ENCODE measurements at places on chromosomes 7 and 10.

DNA sequence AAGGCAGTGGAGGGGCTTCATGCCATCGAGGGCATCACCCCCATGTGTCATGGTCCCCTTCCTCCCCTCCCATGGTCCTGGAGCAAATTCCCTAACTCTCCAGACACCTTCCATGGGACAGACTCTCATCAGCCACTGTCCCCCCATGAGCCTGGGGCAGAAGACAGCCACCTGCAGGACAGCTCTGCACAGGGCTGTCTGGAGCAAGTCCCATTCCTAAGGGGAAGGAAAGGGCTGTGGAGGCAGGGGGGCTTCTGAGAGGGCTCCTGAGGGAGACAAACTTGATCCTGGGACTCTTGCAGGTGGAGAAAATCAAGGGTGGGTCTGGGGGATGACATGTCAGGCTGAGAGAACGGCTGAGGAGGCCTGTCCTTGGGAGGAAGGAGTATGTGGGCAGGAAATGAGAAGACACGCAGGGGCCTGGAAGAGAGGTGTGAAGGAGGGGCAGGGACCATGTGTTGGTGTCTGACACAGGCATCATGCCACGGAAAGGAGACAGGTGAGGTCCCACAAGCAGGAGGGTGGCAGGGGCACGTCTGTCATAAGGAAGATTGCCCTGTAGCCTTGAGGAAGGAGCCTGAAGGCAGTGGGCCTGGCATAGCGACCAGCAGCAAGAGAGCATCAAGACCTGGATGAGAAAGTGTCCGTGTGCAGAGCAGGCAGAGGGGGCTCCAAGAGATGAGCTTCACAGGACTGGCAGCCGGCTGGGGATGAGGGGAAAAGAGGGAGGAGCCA, 14.4 kb upstream of the GDF10 start:
- DNase-seq: no peak

DNA sequence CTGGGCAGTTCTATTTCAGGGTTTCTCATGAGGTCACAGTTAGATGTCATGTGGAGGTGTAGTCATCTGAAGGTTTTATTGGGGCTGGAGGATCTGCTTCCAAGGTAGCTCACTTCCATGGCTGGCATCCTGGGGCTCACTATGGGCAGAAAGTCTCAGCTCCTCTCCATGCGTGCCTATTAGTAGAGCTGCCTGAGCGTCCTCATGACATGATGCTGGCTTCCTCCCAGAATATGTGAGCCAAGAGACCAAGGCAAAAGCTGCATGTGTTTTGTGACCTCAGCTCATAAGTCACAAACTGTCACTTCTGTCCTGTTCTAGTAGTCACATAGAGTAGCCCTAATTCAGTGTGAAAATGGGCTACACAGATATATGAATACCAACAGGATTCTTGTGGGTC, 524.4 kb downstream of the SUGCT start:
- DNase-seq: no peak

DNA sequence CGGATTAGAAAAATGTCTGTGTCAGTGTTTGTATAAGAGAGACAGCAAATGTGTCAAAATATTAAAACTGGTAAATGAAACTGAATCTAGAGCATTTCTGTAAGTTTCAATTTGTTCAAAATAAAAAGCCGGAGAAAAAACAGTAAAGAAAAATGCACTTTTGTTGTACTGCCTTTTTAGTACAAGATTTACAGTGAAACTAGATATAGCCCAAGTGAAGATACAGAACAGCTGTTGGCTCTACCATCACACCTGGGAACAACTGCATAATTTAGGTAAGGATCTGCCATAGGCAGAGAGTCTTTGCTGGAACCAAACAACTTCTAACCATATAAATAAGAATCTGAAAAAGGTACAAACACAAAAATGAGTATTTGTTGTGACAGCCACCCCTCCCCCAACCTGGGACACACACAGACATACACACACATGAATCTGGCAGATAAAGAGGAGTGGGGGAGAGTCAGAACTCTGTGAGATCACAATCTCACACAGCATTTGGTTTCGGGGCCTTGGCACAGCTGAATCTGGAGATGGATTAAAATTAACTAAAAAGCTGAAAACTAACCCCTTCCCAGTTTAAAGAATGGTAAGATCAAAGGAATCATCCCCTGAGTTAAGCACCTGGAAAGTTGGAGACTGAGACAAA, 54.8 kb downstream of the DPY19L1 start:
- DNase-seq: no peak

DNA sequence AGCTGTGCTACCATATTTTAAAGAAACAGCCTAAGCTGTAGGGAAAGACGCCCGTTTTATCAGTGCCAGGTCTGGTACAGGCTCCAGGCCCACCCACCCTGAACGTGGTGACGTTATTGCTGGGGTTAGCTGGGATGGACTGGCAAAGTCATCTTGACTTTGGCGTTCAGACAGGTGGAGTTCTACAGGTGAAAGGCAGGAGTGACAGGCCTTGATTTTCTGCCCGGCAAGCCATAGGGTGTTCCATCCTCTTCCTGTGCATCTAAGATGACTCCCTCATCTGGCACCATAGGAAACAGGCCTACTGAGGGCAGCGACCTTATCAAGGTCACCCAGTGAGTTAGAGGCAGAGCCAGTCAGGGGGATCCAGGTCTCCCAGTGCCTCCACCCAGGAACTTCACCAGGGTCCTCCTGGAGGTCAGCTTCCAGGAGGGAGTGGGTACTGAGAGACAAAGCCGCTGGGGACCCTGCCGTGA, 41.6 kb downstream of the HK1 start:
- no peak for DNase-seq

- DNase-seq: no peak
These were observed 25.8 kb upstream of the NANOS1 start for GRCh38 chr10:119003572-119004289.

GRCh38 chr7:102284399-102284798, 2.3 kb upstream of the SH2B2 start:
- DNase-seq: peak; percentile 49

DNA sequence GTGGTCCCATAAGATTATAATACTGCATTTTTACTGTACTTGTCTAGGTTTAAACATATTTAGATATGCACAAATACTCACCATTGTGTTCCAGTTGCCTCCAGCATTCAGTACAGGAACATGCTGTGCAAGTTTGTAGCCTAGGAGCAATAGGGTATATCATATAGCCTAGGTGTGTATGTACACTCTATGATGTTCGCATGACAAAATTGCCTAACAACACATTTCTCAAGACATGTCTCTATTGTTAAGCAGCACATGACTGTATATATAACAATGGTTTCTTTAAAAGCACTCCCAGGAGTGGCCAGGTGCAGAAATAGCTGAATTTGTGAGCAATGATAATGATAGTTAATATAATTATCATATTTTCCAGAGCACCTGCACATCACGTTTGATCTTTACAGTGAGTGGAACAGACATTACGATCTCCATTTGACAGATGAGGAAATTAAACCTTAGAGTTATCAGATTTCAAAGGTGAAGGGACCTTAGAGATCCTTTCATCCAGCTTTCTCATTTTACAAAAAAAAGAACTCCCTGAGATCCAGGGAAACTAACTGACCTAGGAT, 99.2 kb upstream of the PDCD4 start:
- DNase-seq: no peak

DNA sequence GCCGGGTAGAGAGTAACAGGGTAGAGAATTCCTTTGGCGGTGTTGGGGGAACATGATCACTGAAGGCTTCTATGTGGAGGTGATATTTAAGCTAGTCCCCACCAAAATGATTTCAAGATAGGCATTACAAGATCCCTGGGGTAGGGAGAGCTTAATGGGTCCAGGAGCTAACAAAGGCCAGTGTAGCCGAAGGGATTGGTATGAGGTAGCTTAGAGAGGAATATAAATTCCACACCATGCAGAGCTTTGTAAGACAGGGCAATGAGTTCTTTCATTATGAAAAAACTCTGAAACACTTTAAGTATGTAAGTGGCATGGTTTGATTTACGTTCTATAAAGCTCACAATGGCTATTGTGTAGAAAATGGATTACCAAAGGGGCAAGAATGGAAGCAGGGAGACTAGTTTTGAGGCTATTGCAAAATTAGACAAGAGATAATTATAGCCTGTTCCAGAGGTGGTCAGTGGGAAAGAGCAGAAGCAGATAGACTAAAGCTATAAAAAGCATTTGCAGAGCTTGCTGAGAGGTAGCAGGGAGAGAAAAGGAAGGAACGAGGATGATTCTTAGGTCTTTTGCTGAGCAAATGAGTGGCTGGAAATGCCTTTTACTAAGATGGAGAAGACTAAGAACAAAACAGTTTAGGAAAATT, 119.7 kb upstream of the SLC25A13 start:
- DNase-seq: no peak

GRCh38 chr7:115009139-115009538, 87.2 kb downstream of the MDFIC start:
- DNase-seq: no peak
